ENCODE measurements at places on chromosomes 16 and 17.

DNA sequence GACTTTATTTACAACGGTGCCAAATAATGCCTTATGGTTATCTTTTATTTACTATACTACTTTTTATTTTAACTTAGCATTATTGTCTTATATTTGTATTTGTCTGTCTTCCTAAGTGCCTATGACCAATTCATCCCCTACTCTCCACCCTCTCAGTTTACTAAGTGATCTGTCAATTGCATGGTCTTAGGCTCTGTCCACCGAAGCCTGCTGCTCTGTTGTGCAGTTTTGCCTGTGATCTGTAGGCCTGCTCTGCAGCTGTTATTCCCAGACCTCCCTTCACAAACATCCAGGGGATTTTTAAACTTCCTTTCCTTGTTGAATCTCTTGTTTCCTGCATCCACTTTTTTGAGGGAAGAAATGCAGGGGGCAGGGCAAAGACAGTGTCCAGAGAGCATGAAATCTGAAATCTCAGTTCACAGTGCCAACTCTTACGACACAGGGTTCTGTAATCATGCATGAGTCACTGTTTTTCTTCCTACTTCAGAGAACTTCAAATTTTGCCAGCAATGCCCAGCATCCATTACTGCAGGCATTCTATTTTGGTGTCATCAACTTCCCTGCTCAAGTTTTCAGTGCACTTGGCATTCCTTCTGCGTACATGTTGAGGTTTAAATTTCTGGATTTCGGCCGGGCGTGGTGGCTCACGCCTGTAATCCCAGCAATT lies 11.4 kb downstream of the SLFN5 start:
- DNase-seq, result peak; percentile 95

GRCh38 chr16:53664724-53665345 lies 38.8 kb downstream of the RPGRIP1L start:
- DNase-seq, result peak; percentile 82

- no peak for DNase-seq
Measured at GRCh38 chr16:86834451-86835035, 256.2 kb downstream of the FOXL1 start.

GRCh38 chr16:68284847-68285246 lies 20.5 kb downstream of the SLC7A6 start:
- no peak for DNase-seq

GRCh38 chr16:4285167-4285566 lies 12.3 kb upstream of the TFAP4 start:
- DNase-seq, result no peak

- no peak for DNase-seq
Measured at GRCh38 chr16:57825298-57826044, 23.2 kb upstream of the KIFC3 start.

GRCh38 chr17:1271030-1271423 lies 783 bp downstream of the BHLHA9 start:
- no peak for DNase-seq

GRCh38 chr17:37725021-37725595 lies 19.8 kb downstream of the HNF1B start:
- DNase-seq, result no peak

- peak; percentile 39 for DNase-seq
Measured at GRCh38 chr16:53482123-53482522, 20.9 kb downstream of the AKTIP start.

GRCh38 chr16:14354561-14355351 lies 275.3 kb downstream of the PARN start:
- peak; percentile 36 for DNase-seq

DNA sequence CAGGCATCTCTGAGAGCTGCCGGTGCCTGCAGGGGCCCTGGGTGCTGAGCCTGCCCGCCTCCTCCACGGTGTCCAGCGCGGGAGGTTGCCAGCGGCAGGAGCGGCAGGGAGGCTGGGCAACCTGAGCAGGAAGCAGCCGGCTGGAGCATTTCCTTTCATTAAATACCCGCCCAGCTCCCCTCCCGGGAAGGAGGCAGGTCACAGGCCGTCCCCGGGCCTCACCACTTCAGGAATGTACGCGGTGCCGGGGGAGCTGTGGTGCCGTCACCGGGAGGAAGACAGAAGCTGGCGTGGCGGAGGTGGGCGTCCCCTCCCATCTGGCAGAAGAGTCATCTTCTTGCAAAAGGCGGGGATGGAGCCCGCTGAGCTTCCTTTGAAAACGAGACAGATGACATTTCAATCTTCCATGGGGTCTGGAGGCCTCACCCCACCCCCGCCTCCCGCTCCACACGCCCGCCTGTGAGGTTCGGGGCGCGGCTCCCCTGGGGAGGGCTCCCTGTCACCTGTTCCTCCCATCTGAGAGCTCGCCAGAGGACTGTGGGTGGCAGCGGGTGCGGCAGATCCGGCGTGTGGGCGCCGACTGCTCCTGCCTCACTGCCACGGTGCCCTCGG lies 16.0 kb downstream of the SOX8 start:
- DNase-seq, result no peak

GRCh38 chr17:82970818-82971590 lies 108.4 kb upstream of the METRNL start:
- DNase-seq, result no peak

DNA sequence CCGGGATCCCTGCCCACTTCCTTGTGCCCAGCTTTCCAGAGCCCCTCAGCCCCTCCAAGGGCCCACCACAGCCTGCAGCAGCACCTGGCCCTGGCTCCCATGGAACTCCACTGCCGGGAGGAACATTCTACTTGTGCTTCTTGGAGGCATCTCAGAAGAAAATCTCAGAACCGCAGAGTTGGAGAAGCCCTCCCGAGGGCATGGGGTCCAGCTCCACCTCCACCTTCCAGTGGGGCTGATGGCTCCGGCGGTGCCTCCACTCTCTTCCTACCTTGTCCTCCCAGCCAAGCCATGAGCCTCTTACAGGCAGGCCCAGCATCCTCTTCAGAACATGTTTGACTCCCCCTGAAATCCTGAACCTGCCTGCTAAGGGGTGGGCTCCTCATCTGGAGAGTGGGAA lies 79.4 kb upstream of the ZNF469 start:
- no peak for DNase-seq

GRCh38 chr17:60094754-60095153 lies 16.0 kb upstream of the HEATR6 start:
- DNase-seq, result no peak

- DNase-seq, result no peak
Measured at GRCh38 chr17:7295230-7296180, 1.1 kb upstream of the YBX2 start.

- no peak for DNase-seq
Measured at GRCh38 chr16:9308356-9308801, 216.9 kb downstream of the HAPSTR1 start.

DNA sequence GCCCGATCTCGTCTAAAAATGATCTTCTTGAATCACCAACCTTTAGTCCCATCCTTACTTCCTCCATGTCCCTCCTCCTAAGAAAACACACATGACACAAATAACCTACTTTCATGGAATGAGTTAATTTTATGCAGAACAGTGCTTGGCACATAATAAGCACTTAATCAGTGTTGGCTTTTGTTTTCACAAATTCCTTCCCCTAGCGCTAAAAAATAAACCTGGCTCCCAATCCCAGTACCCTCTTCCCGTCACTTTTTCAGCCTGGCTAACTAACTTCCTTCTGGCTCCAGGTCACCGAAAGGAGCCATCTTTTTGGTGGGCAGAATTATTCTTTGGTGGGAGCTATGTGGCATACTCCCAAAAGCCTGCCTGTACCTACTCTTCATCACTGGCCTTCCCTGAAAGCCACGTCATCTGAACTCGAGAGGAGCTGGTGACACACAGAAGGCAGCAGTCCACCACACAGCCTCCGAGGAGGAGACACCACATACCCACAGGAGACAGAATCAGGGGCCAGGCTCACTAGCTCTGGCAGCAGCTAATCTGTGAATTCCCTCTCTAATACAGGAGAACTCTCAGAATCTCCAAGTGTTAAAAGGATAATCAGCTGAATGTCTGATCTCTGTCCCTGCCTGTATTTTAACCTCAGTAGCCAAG lies 114.5 kb downstream of the SMG6 start:
- DNase-seq, result no peak
